ENCODE measurements at places on chromosomes 16 and 17.

GRCh38 chr17:28740406-28741357, 3.1 kb upstream of the TRAF4 start:
- no peak for DNase-seq

DNA sequence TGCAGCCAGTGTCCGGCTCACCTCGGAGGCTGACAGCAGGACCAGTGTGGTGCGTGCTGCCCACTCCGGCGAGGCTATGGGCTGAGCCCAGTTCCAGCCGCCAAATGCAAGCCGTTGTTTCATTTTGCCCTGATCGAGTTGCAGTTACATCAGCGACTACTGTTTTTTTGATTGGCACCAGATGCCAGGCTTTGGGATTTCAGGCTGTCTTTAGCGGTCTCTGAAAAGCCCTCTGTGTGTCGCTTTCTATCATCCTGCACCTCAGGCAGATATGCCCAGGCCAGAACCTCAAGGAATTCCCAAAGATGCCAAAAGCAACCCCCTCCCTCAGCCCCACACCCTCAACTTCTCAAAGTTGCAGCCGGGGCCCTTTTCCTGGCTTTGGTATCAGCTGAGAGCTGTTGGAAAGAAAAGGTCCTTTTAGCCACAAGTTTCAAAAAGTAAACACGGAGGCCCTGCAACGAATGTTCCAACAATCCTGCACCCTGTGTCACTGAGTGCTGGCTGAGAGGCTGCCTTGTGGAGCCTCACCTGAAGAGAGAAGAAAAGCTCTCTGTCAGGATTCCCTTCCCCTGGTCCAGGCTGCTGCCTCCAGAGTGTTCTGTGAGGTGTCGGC, 58.9 kb downstream of the WWP2 start:
- DNase-seq, result no peak

DNA sequence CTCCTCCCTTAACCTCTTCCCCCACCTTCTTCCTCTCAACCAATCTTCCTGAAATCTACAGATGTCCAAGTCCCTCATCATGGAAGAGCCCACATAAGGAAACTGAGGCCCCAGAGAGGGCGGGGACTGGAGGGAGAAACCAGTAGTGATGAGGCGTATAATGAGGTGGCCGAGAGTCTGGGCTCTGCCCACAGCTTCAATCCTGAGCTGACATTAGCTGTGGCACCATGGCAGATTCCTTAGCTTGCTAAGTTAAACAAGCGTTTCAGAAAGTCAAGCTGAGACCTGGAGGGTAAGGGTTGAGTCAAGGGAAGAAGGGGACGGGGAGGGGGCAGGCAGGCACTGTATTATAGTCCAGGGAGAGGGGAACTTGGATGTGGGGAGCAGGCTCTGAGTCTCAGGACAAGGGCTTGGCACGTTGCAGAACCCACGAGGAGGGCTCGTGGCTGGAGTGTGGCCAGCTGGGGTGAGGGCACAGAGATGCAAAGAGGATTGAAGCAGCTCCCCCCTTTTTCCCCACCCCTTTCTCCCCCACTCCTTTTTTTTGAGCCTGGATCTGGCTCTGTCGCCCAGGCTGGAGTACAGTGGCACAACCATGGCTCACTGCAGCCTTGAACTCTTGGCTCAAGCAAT, 13.3 kb downstream of the ARHGAP23 start:
- DNase-seq, result no peak

- DNase-seq, result peak; percentile 76
These were observed 119.2 kb upstream of the CACNG5 start for GRCh38 chr17:66715745-66716156.

- no peak for DNase-seq
These were observed 89.2 kb downstream of the MAP2K6 start for GRCh38 chr17:69503711-69504110.

DNA sequence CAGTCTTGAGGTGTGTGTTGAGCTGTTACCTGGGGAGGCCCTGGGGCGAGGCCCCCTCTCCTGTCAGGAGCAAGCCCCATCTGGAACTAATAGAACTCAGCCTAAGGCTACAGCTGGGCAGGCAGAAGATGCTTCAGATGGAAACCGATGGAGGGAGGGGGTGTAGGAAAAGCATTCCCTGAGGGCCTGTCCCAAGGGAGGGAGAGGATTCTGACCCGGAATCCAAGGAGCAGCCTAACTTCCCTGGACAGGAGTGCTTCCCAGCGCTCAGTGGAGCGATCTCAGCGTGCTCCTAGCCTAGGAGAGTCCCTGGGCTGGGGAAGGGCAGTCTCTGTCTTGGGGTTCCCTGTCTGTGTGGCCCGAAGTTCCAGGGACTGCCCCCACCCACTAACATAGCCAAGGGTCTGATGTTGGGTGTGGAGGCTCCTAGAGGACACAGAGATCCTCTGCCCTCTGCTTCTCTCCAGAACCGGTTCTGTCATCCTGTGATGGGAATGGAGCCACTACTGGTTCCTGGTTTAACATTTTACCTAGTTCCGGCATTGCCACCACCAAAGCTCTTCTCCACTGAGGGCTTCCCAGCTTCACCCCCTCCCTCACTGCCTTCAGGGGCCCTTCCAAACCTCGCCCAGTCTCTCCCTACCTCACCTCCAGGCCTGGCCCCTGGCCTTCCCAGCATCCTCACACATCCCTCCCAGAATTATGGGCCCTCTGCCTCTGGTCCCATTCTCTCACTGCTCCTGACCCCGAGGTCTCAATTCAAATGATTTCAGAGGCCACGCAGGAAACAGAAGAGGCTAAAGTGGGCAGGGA, 58.7 kb downstream of the RTN4RL1 start:
- no peak for DNase-seq

- DNase-seq, result no peak
These were observed 3.1 kb downstream of the ITPRIPL2 start for GRCh38 chr16:19116711-19117449.

DNA sequence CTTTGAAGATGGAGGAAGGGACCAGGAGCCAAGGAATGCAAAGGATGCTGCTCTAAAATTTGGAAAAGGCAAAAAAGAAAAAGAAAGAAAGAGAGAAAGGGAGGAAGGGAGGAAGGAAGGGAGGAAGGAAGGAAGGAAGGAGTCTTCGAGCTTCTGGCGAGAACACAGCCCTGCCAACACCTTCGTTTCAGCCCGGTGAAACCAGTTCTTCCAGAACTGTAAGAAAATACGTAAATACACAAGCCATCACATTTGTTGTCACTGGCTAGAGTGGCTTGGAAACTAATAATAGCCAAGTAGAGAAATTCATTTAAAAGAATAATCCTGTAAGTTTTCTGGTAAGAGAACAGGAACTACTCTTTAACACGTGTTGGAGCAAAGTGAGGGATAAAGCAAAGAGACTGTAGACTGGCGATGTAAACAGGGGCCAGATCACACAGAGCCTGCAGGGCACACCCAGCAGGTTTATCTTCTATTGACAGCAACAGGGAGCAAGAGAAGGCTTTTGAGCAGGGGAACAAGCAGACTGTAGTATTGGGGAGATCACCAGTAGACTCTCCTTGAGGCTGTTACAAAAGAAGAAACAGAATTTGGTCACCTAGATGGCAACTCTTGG, 188.7 kb upstream of the MPHOSPH6 start:
- no peak for DNase-seq

- DNase-seq, result no peak
These were observed 80.8 kb upstream of the RNU2-1 start for GRCh38 chr17:43314611-43315011.

GRCh38 chr17:1916316-1916715, 86.5 kb downstream of the RPA1 start:
- peak; percentile 40 for DNase-seq

- DNase-seq, result no peak
These were observed 9.1 kb upstream of the CRISPLD2 start for GRCh38 chr16:84810518-84811273.

- no peak for DNase-seq
These were observed 12.1 kb upstream of the SPATA32 start for GRCh38 chr17:45274033-45274432.

- DNase-seq, result no peak
These were observed 46.2 kb upstream of the NOL11 start for GRCh38 chr17:67671493-67671892.

DNA sequence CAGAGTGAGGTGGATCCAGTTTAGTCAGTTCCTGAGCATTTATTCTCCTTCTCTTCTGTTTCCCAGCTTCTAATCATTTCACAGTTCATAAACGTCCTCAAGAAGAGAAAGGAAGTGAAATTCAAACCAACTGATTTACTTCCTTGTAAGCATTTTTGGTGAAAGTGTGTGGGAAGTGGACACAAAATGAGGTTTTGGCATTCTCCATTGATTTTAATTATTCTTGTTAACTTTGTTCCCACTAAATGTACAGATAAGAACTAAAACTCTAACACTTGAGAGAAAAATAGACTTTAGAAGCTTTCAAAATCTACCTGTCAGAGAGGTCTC, 42.7 kb upstream of the CORO6 start:
- no peak for DNase-seq

- no peak for DNase-seq
These were observed 41.6 kb downstream of the SNX11 start for GRCh38 chr17:48148854-48149786.

DNA sequence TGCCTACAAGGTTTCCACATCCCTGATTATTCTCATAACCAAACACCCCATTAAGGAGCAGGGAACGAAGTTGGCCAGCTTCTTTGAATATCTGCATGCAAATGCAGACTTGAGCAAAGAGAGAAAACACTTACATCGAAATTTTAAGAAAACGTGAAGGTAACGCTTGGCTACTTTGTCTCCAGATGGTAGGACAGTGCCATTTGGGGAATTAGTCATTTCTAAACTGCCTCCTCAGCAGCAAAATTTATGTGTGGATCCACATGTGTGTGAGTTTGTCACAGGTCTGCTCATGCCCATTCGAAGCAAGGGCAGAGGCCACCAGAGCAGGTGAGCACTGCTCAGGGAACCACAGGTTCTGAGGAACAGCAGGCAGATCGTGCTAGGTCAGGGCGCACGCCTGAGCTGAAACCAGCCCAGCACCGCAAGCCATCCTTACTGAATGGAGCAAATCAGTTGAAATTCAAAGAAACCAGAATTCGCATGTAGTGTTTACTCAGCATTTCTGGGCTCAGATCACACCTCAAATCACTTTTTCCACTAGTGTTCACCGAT, 80.1 kb downstream of the SOCS1 start:
- no peak for DNase-seq

DNA sequence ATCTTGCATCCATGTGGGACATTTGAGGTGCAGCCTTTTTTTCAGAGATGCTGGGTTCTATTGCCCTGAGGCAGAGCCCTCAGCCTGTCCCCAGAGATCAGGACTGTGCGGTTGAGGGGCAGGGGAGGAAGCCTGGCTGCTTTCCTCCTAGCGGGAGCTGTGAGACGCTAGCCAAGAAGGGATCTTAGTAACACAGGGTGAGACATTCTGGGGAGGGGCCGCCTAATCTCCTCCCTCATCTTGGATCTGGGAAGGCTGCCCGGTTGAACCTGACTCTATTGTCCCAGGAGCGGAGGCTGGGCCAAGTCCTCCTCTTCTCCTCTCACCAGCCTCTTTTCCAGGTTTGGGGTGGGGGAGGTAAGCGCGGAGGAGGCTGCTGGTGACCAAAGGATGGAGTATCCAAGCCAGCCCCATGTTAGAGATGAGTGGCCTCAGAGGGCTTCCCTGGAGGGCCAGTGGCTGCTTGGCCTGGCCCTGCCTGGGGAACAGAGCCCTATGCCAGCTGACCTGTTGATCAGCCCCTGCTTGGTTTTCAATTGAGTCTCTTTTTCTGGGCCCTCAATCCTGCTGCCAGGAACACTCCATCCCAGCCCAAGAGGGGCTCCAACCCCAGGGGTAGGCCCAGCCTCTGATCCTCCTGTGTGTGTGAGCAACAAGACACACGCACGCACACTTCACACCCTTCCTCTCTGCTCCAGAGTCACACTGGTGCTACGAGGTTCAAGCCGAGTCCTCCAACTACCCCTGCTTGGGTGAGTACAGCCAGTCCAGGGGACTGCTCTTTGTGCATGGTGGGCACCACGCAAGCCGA, 5.0 kb downstream of the CA4 start:
- no peak for DNase-seq

DNA sequence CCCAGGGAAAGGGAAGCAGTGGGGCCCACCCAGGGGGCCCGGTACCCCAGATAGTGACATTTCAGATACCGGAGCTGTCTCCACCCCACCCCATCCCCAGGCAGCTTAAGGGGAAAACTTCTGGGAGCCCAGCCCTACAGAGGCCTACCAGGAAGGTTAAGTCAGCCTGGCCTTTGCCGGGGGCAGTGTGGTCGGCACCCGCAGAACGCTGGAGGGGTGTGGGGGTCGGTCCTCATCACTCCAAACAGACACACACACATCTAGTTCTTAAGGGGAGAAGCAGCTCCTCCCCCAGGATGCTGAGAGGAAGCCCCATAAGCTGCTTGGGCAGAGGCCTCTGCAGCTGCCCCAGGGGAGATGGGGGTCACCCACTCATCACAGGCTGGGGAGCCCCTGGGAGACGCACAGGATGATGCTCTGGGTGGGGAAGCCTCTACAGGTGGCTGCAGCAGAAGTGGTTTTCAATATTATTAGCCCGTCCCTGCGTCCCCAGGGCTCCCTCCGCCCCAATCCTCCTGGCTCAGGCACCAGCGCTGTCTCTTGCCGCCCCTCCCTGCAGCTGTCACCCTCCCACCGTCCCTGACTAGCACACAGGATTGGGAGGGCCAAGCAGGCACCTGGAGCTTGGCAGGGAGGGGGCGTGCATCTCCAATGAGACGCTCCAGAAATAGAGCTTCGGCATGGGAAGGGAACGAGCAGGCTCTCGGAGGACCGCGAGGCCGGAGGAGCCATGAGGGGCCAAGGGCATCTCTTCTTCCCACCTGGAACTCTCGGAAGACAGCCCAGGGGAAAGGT, 1.4 kb upstream of the ABR start:
- DNase-seq, result no peak

DNA sequence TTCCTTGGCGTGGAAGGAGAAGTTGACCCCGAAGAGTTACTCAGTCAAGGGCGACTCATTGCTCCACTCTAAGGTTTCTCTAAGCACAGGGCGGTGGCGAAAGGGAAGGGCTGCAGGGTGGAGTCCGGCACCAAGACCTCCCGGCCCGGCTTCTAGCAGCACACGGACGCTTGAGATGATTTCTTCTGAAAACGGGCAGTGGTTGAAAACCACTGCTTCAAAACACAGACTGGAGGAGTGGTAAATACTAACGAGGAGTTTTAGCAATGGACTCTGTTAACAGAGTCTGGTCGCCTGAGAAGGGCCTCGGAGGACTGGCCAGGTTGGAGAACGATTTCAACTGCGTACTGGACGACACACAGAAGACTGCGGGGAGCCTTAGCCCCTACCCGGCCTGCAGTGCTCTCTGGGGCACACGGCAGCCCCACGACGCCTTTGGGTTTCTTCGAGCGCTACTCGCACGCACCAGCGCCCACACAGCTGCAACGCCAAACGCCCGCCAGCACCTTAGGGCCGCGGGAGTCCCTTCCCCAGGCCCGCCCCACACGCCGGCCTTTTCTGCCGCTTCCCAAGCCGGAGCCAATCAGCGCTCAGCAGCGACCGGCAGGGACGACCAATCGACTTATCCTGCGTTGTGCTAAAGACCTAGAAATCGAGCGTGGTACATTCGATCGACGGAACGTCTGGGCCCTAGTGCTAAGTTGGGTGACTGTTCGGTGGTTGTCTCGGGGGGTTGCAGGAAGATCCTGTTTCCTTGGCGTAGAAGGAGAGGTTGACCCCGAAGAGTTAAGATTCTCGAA, 14.4 kb upstream of the CA4 start:
- DNase-seq, result peak; percentile 72

Data from DMS79 treated with DMSO at 0.1 percent for 48 hours (cell line).